Left lobe of liver (tissue), 2 donors: ENCODE measurements at places on chromosomes 2 and 18. TPM values are rescaled to one million over a fixed set of nuclear protein-coding genes. Genes with fewer than 3 reads are reported as not detected.
A peak's percentile ranks its signal among the peaks of the same experiment; 100 is the strongest.

DNA sequence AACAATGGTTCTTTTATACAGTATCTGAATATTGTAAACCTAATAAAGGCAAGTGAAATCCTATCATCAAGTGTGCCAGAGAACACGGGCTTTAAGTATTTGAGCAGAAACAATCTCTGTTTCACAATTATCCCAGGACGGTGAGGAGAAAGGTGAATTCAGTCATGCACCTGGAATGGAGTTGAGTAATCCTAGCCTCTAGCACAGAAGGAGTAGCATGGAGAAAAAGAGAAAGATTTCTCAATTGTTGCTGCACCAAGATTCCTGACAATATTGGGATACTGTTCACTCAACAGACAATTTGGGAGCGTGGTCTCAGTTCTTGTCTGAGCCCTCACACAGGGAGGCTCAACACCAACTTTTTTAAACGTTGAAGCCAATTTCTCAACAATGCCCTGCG is 510.6 kb downstream of the SOX11 start:
- no peak for DNase-seq

DNA sequence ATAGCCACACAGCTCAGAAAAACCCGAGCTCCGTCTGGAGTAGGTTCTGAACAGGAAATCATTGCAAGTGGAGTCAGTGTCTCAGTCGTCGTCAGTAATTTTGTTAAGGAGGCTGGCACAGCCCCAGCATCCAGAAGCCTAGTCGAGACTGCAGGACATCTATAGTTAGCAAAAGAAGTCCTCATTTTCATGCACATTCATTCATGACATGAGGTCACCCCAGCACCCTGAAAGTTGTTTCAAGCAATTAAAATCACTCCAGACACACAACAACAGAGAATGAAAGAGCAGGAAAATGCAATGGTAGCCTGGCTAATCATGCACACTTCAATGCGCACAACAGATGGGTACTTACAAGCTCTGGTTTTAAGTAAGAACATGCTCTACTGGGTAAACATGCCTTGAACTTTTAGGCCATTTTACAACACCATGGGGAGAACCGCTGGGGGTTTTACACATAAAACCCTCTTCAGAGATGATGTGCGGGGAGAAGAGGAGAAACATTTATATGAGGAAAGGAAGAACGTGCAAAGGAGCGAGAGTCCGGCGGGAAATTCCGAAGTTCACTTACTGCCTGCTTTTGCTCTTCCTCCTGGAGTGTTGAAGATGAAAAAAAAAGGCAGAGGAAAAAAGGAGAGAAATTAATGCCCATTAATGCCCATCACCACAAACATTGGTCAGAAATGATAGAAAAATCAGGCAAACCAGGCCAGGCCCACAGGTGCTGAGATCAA is 77.4 kb upstream of the DNMT3A start:
- DNase-seq = no peak

DNA sequence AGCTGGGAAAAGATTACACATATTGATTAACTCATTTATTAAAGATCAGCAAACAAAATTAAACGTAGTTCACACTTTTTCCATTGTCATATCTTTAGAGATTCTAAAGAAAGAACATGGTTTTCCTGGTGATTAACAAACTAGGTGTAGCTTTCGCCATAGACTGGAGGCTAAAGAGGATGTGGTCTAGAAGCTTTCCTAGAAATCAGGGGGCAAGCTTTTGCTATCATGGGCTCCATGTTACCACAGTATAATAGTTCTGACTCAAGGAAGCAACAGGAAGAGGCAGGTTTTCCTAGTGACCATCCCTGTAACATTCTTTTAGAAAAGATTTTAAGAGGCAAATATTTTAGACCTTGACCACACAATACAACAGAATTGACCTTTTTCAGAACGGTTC is 232.7 kb downstream of the METTL4 start:
- DNase-seq = no peak

DNA sequence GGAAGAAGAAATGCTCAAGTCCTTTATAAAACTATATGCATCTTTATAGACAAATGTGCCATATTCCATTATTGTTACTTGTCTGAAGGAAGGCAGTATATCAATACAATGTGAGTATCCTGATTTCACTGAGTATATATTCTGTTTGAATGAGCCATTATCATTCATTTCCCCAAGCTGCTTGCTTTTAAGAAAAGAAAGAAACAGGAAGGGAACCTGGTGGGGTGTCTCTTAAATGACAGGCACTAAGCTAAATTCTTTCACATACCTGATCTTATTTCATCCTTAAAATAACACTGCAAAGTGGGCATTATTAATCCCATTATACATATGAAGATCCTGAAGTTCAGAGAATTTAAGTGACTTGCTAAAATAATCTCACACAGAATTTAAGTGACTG is 307.9 kb downstream of the SLC8A1 start:
- no peak for DNase-seq

- DNase-seq = no peak
These were observed 126.7 kb upstream of the ITGB6 start for GRCh38 chr2:160326786-160327185.

- DNase-seq = no peak
These were observed 19.0 kb downstream of the CABYR start for GRCh38 chr18:24157855-24158254.

GRCh38 chr2:169961911-169962310 is 134.7 kb downstream of the UBR3 start:
- DNase-seq = no peak

- DNase-seq = no peak
These were observed 7.2 kb downstream of the STK36 start for GRCh38 chr2:218679119-218679518.

GRCh38 chr2:174106736-174107135 is 141.6 kb upstream of the SP3 start:
- DNase-seq = no peak

DNA sequence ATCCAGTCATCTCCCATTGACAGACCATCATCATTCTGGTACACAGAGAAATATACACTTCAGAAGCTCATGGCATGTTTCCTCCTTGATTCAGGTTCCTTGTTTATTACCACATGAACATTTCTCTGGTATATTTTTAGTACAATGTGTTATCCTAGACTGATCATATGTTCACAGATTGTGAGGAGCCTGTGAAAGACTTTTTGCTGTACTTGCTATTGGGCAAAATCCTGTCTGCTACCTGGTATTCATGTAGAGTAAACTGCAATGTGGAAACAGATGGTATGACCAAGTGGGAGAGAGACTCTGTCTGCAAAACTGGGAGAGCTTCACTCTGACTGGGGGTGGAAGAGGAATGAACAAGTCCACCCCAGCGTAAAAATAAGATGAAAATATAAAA is 657.2 kb downstream of the IRS1 start:
- no peak for DNase-seq

GRCh38 chr2:1512321-1513289 is 99.3 kb downstream of the TPO start:
- DNase-seq = no peak

- no peak for DNase-seq
These were observed 743.8 kb downstream of the SLC4A3 start for GRCh38 chr2:220371211-220371610.

- no peak for DNase-seq
These were observed 12.6 kb downstream of the MFSD6 start for GRCh38 chr2:190420801-190421200.

DNA sequence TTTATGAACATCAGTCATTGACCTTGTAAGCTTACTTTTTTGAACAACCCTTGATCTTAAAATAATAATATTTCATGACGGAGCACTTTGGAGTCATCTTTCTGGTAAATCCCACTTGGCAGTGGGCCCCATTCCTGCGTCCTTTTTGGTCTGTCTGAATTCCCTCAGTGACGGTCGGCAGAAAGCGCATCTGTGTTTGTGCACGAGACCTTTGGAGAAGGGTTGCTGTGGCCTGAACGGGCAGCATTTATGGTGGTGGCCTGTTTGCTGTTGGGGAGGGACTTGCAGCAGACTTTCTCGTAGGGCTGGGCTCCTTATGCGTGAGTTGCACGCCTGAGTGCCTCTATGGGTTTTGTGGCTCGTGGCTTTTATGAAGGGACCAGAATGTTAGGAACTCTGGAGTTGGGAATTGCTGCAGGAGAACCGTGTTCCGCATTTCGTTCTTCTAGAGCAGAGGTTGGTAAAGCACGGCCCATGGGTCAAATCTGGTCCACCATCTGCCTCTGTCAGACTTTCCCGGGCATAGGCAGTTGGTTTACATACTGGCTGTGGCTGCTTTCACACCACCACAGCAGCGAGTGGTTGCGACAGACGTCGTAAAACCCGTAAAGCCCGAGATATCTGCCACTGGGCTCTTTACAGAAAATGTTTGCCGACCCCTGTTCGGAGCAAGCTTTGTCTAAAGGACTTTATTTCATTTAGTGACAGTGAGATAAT is 30.8 kb downstream of the LPIN1 start:
- DNase-seq = no peak

GRCh38 chr2:134253117-134253704 is 661 bp upstream of the MGAT5 start:
- no peak for DNase-seq

DNA sequence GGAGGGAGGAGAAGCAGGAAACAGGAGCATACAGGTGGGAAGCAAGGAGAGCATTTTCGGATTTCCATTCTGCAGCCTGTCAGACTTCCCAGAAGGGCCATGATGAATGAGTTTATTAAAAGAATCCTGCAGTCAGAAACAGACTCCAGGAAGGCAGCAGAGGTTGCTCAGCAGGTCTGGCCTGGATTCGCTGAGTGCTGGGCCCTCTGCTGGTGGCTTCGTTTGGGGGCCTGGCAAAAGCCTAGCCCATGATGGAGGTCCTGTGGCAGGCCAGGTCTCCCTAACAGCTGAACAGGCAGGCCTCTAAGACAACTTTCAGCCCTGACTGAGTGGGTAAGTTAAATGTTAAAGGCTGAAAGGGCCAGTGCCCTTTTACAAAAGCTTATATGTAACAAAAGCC is 108.2 kb upstream of the CAPN13 start:
- no peak for DNase-seq

DNA sequence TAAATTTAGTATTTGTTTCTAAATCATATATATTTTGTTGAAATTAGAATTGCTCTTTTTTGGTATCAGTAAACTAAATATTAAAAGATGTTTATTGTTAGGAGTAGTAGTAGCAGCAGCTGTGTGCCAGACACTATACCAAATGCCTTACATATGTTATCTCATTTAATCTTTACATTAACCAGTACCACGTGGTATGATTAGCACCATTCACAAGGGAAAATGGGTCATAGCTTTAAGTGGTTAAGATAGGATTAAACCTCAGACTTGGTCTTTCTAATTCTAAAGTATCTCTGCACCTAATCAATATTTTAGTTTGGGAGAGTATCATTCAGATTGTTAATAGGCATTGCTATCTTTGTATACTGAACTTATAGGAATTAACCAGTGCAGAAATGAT is 29.0 kb downstream of the PSMD14 start:
- DNase-seq = no peak

DNA sequence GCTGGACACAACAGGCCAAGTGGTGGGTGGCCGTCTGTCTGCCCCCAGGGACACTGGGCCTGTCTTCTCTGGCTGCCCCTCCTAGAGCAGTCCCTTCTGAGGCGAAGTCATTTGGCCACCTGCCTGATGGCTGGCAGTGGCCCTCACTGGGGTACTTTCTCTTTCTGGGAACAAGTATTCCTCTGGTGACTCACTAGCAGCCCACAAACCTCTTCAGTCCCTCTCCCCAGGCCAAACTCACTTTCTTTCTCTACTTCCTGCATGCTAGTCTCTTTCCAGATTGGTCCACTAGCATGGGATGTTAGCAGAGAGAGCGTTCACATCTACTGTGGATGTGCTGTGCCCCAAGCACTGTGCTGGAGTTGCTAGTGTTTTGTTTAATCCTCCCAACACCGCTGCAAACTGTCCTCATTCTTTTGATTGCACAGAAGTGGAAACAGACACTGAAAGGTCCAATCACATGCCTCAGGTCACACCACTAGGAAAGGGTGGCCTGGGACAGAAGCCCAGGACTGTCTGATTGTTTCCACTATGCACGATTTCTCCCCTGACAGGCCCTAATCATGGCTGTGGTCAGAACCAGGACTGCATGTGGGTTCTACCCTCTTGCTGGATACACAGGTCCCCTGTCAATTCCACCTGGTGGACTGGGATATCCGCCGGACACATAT is 5.2 kb downstream of the DYSF start:
- DNase-seq = peak; percentile 68

GRCh38 chr2:23377771-23378170 is 7.2 kb upstream of the KLHL29 start:
- no peak for DNase-seq

DNA sequence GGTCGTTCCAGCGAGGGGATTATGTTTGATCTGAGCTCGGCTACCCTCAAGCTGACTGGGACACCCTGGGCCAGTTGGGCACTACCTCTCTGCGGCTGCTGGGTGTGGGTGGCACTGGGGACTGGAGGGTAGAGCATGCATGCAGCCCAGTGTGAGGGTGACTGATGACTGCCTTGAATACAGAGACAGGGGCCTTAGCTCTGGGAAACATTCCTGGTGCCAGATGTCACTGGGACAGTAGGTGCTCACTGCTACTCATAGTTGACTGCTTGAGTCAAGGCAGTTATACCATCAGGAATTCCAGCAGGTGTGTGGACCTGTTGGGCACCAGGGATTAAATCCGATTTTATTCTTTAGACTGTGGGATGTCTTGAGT is 33.6 kb upstream of the ATP6V1B1 start:
- DNase-seq = no peak

GRCh38 chr2:71498261-71498701 is 44.9 kb downstream of the DYSF start:
- no peak for DNase-seq

- no peak for DNase-seq
These were observed 136.0 kb downstream of the PTH2R start for GRCh38 chr2:208542465-208543041.

DNA sequence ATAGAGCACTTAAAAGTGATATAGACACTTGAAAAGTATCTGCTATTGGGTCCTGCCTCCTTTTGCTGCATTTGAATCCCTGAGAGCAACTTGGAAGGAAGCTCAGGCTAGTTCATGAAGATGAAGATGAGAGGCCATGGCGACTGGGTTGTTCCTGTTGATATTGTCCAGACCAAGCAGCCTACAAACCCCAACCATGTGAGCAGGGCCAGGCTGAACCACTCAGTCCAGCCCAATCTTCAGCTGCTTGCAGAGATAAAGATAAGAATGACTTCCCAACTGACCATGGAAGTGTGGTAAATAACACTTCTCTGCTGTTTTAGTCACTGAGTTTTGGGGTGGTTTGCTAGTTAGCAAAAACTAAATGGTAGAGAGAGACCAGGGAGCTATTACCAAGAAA is 417.6 kb downstream of the SOX11 start:
- no peak for DNase-seq

GRCh38 chr2:180125245-180125962 is 118.3 kb upstream of the CWC22 start:
- DNase-seq = peak; percentile 48

Gene FAP
- 0.58 TPM for total RNA-seq

Gene ABCB11
- total RNA-seq = 68.5 TPM

Gene TAF4B
- total RNA-seq = 0.20 TPM

Gene CAVIN2
- 8.6 TPM for total RNA-seq

Gene DUSP19
- 1.2 TPM for total RNA-seq

Gene DES
- total RNA-seq = 1.8 TPM

Gene CFC1
- not detected for total RNA-seq

Gene ANKRD30BL
- total RNA-seq = not detected

Gene LYG2
- total RNA-seq = not detected

Gene GAREM2
- 0.15 TPM for total RNA-seq

Gene PDE1A
- total RNA-seq = 1.1 TPM

Gene ALK
- total RNA-seq = not detected

Gene FBLN7
- total RNA-seq = 5.1 TPM
